CD8-positive, alpha-beta memory T cell (primary cell): ENCODE measurements at places on chromosomes 5 and 9. TPM values are rescaled to one million over a fixed set of nuclear protein-coding genes. Genes with fewer than 3 reads are reported as not detected.

DNA sequence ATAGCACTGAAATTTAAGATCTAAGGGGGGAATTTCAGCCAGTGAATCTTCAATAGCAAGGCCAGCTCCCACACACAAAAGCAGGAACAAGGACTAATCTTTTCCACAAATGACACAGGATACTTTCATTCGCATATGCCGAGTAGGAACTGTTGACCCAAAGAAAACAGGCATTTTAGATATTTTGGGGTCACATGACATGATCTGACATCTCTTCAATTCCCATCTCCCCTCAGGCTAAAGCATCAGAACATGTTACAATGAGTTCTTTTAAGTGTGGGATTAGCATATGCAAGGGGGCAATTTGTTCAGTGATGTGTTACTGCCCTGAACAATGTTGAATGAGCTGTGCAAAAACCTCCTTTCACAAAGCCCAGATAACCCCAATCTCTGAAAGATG lies 68.2 kb downstream of the TLE1 start:
- no peak for DNase-seq
- H3K27me3 ChIP-seq: no peaks in the 10 kb centered on the region
- no peaks in the 10 kb centered on the region for H3K36me3 ChIP-seq
- H3K4me1 ChIP-seq: no peaks in the 10 kb centered on the region

DNA sequence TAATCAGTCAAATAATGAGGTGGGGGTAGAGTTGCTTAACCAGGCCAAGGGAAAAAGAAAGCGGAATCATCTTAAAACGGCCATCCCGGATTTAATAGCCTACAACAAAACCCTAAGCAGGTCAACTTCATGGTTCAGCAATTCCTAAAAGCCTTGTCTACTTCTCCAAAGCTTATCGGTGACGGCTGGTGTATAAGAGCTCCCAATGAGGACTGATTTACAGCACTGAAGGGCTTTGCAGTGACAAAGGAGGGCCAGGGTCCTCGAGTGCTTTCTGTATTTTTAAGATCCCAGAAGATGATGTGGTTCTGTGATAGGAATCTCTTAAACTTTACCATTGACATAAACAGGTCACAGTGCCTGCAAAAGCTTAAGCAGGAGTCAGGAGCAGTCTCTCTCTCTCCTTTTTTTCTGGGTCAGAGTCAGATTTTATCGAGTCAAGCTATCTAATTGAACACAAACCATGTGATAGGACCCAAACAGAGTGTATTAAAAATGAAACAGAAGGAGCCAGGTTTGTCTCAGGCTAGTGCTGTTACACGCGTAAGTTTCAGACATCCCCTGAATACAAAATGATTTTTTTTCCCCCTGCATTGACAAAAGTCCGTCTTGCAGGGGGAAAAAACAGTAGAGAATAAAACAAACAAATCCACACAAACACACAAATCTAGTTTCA lies 663.6 kb upstream of the ZNF608 start:
- DNase-seq: no peak
- no peaks in the 10 kb centered on the region for H3K4me1 ChIP-seq
- H3K4me3 ChIP-seq: no peak overlapping the region
- no peaks in the 10 kb centered on the region for H3K36me3 ChIP-seq

DNA sequence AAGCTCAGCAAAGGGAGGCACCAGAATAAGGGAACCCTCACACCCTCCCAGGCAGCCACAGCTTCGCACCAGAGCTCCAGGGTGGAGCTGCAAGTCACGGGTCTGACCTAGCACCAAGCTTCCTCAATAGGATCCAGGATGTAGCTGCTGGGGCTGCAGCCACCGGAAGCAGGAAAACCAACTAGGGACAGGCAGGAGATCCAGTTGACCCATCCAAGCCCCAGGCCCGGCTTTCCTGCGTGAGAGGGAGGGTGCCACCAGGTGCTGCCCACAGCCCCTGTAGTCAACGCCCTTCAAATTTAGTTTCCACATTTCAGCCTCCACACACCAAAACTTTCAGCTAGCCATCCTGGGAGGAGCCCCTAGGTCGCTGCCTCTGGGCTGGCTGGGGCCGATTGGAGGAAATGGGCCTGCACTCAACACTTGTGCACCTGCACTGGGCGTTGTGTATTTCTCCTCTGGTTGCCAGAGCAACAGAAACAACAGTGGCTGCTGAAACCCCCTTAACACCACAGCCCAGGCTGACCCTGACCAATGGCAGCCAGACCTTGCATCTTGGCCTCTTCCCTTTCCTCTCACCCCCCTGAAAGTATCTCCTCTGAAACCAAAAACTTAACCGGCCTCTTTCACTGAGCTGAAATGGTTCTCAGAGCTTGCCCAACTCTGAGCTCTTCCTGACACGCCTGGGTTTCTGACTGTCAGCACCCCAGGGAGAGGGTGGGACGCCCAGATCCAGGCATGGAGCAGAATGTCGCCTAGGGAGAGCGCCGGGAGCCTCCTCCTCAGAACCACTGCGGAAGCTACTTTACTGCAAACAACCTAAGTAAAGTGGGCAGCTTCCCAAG lies 226.5 kb upstream of the MAP3K1 start:
- H3K27ac ChIP-seq: peak overlapping the region; percentile 45
- peak; percentile 53 for DNase-seq
- no peaks in the 10 kb centered on the region for H3K36me3 ChIP-seq
- H3K4me3 ChIP-seq: peak overlapping the region; percentile 24

DNA sequence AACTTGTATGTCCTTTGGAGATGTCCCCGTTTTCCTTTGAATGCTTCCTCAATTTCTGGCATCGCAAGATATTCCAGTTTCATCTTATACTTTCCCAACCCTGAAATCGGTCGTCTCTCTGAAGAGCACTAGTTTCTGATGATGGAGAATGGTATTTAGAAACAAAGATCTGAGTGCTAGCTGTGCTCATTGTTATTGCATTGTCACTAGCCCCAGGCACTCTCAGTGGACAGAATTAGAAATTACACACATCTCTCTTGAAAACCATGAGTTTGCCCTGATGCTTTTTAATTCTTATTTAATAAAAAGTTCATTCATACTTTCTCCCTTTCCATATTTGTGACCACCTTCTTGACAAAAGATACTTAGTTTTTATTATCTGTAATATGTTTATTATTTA lies 67.7 kb downstream of the C9orf152 start:
- DNase-seq: no peak
- H3K27ac ChIP-seq: no peak overlapping the region
- no peaks in the 10 kb centered on the region for H3K27me3 ChIP-seq
- no peak overlapping the region for H3K4me3 ChIP-seq
- no peaks in the 10 kb centered on the region for H3K36me3 ChIP-seq
- peaks cover 10% of the 10 kb centered on the region for H3K4me1 ChIP-seq

DNA sequence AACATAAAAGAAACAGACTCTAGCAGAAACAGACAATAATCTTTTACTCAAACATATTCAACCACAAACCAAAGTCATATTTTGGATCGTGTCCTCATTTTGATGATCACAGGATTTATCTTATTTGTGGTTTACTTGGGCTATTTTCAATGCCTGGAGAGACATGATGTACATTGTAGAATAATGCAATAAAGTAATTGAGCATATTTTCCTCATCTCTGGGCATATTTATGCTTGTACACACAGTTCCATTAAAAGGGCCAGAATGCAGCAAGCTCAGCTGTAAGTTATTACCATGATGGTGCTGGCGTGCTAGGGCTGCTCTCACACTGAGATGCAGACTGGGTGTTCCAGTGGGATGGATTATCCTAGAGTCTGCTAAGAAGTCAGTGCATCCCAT lies 456.7 kb downstream of the TLE4 start:
- H3K4me3 ChIP-seq: no peak overlapping the region
- no peak overlapping the region for H3K27ac ChIP-seq
- no peak for DNase-seq

DNA sequence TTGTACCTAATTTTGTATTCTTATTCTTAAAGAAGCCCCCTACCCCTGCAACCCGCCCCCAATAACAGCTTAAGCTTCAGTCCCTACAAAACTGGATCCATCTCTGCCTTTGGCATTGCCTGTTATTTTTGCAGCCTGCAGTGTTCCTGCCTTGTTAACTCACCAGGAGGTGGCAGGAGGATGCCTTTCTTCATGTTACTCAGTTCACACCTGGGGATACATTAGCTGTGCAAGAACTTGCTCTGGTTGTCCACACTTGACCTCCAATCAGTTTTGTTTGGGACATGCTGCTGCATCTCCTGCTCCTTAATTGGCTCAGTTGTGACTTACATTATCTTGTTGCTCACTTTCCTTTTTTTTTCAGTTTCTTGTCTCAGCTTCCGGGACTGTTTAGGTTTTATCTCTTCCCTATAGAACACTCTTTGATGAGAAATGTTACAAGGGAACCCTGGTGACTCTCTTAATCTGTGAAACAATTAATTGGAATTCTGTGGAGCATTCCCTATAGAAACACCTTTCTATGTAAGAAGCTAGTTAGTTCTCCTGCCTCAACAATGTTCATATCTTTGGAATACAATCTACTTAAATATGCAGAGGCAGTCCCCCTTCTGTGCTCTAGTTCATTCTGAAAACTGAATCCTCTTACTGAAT lies 467.7 kb upstream of the ACO1 start:
- H3K4me3 ChIP-seq: no peak overlapping the region
- H3K36me3 ChIP-seq: no peaks in the 10 kb centered on the region
- no peaks in the 10 kb centered on the region for H3K4me1 ChIP-seq

GRCh38 chr5:149645725-149646124 lies 64.4 kb downstream of the ARHGEF37 start:
- no peak for DNase-seq
- no peaks in the 10 kb centered on the region for H3K4me1 ChIP-seq
- no peaks in the 10 kb centered on the region for H3K36me3 ChIP-seq
- H3K4me3 ChIP-seq: no peak overlapping the region
- no peaks in the 10 kb centered on the region for H3K27me3 ChIP-seq

- no peak overlapping the region for H3K4me3 ChIP-seq
- no peaks in the 10 kb centered on the region for H3K36me3 ChIP-seq
- DNase-seq: no peak
- H3K27me3 ChIP-seq: no peaks in the 10 kb centered on the region
- no peak overlapping the region for H3K27ac ChIP-seq
These were observed 16.2 kb downstream of the PRLR start for GRCh38 chr5:35214051-35214450.

- DNase-seq: no peak
- H3K27ac ChIP-seq: no peak overlapping the region
- no peaks in the 10 kb centered on the region for H3K4me1 ChIP-seq
- H3K27me3 ChIP-seq: no peaks in the 10 kb centered on the region
- no peaks in the 10 kb centered on the region for H3K36me3 ChIP-seq
These were observed 23.5 kb downstream of the PDGFRB start for GRCh38 chr5:150131978-150132694.

Gene FAM169A
- 8.6 TPM for total RNA-seq
